GM19239 (cell line): ENCODE measurements at places on chromosomes 4 and X.

GRCh38 chr4:41400296-41400695, 137.7 kb upstream of the LIMCH1 start:
- no peak for DNase-seq

DNA sequence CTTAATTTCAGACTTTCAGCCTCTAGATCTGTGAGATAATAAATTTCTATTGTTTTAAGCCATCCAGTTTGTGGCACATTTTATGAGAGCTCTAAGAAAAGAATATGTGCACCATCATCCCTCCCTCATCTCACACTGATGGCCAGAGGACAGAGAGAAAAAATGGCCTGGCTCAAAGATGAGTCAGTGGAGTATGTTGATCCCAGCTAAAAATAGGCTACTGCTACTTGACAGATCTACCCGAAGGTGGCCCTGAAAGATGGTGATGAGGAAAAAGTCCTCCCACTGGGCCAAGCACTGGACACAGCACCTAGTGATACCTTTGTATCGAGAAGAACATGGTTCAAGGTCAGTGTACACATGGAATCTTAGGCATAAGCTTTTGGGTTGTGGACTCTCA, 38.2 kb upstream of the DCTD start:
- no peak for DNase-seq

GRCh38 chr4:103934178-103934789, 214.5 kb upstream of the TACR3 start:
- peak; percentile 4 for DNase-seq

DNA sequence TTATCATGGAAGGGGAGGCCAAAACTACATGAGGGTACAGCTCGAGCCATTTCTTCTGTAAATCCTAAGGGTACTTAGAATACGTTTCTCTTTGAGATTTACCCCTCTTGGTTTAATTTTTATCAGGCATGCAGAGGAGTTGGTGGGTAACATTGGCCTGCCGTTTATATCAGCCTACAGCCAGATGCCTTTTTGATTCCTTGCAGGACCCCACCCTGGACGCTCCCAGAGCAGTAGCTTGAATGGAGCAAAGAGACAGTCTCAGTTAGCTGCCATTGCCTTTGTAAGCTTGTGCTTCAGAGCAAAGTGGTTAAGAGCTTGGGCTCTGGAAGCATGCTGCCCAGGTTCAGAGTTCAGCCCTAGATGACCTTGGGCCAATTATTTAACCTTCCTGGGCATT, 9.0 kb downstream of the DOCK11 start:
- DNase-seq: no peak

GRCh38 chrX:9456250-9457074, 8.4 kb upstream of the TBL1X start:
- DNase-seq: no peak

DNA sequence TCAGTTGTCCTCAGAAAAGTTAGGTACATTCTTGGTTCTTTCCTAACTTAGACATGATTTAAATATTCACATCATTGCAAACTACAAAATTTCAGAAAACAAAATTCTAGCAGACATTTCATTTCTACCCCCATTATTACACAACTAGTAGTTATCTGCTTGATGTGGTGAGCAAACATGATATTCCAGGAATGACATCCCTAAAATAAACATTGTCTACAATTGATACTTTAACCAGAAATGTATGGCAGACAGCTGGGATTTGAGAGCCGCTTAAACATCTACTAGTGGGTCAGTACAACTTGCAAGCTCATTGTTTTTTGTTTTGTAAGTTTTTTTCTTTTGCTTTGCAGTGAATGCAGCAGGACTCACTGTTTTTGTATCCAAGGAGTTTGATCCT, 32.1 kb upstream of the AMBN start:
- DNase-seq: no peak

DNA sequence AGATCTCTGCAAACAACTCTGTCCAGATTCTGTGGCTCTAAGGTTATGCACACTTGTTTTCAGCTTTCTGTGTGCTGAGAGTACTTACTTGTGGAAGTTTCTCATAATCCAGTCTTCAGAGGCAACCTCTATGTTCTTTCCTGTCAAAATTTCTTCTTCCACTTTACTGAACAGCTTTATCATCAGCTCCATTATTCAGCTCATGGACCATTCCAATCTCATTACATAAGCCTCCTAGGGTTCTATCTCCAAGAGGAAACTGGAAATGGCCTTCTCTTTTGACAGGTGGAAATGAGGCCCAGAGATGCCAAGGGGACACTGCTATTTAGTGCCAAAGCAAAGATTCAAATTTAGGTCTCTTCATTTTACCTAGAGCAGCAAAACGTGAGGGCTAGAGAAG, 61.3 kb downstream of the CHRDL1 start:
- no peak for DNase-seq

GRCh38 chr4:185165605-185166063, 22.6 kb downstream of the SLC25A4 start:
- DNase-seq: no peak

GRCh38 chrX:1093121-1093520, 119.3 kb downstream of the CRLF2 start:
- no peak for DNase-seq

GRCh38 chr4:109576462-109576861, 16.4 kb downstream of the MCUB start:
- no peak for DNase-seq

DNA sequence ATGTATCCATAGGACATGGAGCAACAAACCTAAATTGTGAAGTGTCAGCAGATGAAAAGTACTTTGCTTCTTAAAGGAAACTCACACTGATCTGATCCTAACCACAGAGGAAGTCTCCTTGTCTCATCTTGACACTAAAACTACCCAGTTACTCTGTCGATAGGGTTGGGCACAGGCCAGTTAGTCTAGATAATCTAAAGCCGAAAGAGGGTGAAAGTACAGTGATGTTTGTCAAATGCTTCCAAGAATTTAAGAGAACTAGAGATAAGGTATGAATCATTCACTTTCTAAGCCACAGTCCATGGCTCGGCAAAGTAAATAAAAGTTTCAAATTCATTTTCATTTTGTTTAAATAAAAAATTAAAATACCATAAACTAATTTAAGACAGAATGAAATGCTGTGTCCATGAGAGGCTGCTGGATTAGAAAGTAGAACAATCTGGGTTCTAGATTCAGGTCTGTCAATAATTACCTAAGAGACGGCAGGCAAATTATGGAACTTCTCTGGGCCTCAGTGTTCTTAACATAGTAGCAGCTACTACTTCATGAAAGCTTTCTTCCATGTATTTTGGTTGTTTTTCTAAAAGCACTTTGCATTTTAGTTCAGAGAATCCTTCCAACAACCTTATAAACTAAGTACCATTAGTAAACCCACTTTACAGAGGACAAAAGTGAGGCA, 176.7 kb downstream of the LDB2 start:
- no peak for DNase-seq

DNA sequence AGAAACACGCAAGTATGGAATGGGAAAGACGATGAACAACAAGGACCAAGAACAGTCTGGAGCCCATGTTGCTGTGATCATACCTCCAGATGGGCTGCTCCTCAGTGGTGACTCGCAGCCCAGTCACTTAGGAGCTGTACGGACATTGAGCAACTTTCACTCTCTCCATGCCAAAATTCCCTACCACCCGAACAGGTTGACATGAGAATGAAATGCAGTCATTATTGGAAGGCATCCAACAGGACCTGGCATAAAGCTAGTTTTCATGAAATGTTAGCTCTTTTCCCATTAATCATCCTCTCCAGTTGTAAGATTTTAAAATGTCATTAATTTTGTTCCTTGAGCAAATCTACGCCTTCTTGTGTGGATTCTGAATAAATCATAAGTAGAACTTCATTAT, 82.7 kb upstream of the GPM6B start:
- no peak for DNase-seq

GRCh38 chr4:118215826-118216225, 137.0 kb downstream of the PRSS12 start:
- DNase-seq: no peak

DNA sequence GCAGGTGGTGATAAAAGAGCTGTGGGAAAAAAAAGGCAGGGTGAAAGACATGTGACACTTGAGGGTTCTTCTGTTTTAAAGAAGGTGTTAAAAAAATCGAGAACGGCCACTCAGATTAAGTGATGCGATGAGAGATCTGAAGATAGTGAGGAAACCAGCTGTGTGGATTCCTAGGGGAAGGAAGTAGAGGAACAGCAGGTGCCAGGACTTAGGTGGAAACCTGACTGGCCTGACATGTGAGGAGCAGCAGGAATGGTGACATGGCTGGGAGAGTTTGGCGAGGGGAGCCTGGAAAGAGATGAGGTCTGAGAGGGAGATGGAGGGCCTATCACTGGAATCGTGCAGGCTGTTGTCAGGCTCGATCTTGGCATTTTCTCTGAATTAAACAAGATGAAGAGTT, 55.5 kb downstream of the BMPR1B start:
- no peak for DNase-seq

GRCh38 chr4:180057891-180058671, 2185.1 kb upstream of the TENM3 start:
- DNase-seq: peak; percentile 17

DNA sequence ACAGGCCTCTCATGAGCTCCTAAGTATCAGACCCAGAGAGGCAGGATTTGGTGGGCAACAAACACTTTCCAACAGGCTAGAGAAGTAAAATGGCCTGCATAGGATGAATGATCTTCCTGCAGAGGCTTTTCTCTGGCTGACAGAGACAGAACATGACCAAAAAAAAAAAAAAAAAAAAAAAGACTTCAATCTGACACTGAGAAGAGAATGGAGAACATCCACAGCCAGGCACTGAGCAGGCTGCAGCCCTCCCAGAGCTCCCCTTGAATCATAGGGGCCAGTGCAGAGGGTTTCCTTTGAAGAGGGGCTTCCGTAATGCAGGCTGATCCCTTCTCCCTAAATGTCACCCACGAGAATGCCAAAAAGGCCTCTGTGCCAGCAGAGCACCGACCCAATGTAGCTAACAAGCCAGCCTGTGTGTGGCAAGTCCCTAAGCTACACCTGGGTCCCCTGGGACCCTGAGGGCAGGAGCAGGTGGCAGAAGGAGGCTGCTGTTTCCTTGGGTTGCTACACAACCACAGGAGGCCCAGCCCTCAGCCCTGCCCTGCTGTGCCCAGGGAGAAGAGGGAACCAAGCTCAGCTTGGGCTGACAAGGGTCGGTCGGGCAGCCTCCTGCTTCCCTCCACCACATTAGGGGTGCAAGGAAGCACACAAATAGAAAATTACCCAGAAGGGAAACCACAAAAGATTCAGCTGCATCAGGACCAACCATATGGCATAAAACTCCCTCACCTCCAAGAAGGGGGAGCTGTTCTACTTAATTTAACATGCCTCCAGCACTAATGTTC, 55.6 kb downstream of the MAP7D2 start:
- no peak for DNase-seq

GRCh38 chr4:7439699-7440098, 5.0 kb upstream of the PSAPL1 start:
- DNase-seq: no peak

DNA sequence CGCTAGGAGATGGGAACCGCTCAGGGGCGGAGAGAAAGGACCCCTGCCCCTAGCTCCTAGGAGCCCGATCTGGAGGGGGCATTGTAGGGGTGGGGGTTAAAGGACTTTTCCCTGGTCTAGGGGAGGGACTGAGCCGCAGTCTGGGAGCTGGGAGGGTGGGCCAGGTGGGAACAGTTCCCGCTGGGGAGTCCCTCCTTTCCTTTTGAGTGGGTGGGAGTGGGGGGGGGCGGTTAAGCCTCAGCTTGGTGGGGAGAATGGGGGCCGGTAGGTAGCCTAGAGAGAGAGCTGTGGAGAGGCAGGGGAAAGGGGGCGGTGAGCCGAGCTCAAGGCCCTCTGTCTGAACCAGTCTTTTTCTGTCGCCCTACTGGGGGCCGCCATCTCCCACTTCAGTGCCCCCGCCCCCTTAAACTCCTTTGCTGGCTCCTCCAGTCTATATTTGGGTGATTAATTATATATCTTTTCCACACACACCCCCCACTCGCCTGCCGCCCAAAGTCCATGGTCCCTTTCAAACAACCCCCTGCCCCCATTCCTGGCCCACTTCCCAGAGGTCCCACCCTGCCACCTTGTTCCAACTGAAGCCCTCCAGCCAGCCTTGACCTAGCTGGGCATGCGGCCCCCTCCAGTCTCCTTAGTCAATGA, 822 bp downstream of the ZNF275 start:
- no peak for DNase-seq

GRCh38 chr4:159143687-159144086, 40.8 kb downstream of the RAPGEF2 start:
- DNase-seq: no peak

- DNase-seq: no peak
Measured at GRCh38 chrX:45007598-45007997, 134.6 kb downstream of the KDM6A start.

DNA sequence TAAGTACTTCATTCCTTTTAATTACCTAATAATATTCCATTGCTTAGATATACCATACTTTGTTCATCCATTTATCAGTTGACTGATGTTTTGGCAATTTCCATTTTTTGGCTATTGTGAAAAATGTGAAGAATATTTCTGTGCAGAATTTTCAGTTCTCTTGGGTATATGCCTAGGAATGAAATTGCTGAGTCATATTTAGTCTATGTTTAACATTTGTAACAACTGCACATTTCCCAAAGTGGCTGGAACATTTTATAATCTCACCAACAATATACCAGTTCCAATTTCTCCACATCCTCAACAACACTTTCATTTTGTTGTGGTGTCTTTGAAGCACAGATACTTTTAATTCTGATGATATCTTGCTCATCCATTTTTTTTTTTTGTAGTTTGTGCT, 215.5 kb downstream of the PDGFC start:
- DNase-seq: no peak

- no peak for DNase-seq
Measured at GRCh38 chrX:68833855-68834331, 5.1 kb downstream of the EFNB1 start.

- DNase-seq: no peak
Measured at GRCh38 chr4:3434881-3435685, 6.7 kb upstream of the HGFAC start.

DNA sequence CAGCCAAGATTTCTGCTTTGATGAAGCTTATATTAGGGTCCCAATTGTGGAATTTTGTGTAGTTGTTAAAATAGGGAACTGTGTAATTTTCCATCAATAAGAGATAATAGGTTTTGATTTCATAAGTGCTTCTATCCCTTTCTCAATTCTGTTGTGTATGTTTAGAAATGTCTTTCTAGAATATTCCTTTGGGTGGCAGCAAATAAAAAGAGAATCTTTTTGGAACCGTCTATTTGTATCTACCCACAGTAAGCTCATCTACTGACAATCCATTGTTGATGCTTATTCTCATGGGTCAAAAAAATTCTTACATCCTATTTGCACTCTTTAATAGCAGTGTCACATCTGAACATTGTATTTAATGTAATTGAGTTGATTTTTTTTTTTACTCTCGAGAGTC, 61.7 kb downstream of the TMA16 start:
- DNase-seq: no peak

GRCh38 chr4:99029852-99030251, 34.3 kb downstream of the METAP1 start:
- no peak for DNase-seq

GRCh38 chr4:62292911-62293310, 1092.8 kb downstream of the ADGRL3 start:
- no peak for DNase-seq

DNA sequence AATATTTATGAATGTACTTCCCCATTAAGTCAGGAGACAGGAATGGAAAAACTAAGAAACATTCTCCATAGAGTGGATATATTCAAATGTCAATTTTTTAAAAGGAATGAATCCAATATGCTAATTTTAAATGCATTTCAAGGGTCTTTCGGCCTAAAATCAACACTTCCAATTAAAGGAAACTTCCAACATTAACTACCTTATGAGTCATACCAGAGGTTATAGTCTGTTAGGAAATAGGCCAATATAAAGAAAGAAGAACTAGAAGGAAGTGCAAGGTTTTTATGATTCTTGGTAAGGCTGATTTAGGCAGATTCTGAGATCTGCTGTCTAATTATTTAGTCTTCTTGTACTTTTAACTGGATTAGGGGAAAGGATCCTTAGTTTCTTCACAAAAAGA, 260.1 kb upstream of the EDNRA start:
- DNase-seq: no peak
